NCI-H1930 (cell line): ENCODE measurements at places on chromosomes 16 and 17.

GRCh38 chr16:824194-824593 lies 23.7 kb upstream of the GNG13 start:
- no peak for DNase-seq

DNA sequence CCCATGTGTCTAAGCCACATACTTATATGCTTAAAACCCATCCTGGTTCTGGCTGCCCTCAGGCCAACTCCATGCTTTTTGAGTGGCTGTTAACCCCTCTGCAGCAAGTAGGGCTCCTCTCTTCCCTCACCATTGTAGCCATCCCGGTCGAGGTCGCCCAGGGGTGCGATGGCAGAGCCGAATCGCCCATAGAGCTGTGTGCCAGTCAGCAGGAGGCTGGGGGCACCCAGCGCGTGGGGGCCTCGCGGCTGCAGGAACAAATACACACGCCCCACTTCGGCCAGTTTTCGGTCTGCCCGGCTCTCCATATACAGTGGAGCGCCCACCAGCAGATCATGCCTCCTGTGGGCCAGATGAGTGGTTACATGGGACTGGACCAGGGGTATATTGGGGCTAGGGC lies 6.1 kb downstream of the ITGA2B start:
- no peak for DNase-seq

DNA sequence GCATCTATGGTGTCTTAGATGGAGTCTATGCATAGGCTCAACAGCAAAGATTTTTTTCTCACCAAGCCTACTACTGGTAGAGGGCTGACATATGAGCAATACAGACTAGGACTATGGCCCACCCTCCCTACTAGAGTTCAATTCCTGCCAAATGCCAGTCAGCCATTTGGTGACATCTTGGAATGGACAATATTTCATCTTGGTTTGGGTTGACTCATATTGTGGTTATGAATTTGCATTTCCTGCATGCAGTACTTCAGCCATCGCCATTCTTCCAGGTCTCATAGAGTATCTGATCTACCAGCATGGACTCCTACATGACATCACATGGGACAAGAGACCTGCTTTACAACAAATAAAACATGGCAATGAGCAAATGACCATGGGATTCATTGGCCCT lies 778.1 kb upstream of the SOX9 start:
- DNase-seq, result no peak

DNA sequence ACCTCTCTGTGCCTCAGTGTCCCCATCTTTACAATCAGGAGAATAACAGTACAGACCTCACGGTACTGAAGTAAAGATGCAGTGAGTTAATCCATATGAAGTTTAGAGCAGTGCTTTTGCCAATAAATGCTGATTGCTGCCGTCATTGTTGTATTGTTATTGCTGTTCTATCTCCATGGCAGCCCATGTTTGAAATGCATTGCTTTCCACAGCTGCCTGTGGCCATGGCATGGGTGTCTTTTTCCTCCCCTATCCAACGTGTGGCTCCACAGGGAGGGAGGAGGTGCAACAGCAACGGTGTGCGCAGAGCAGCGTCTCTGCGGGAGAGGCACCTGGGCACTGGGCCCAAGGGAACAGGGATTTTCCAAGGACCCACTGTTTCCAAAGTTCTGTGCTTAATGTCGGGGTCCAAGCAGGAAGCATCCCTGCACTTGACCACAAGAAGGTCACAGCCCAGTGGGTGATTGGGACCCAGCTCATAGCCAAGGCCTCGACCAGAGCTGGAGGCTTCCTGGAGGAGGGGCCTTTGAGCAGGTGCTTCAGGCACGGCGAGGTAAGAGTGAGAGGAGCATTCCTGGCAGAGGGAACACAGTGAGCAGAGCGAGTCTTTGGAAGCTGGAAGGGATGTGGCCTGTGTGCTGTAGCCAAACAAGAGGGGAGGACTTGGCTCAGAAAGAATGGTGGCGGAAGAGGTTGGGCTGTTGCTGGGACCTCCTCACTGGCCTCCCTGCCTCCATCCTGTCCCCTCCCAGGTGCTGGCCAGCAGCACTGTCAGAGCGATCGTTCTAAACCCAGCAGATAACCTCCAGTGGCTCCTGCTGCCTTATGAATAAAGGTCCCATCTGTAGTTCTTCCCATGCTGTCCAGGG lies 3.9 kb downstream of the RAI1 start:
- DNase-seq, result no peak

DNA sequence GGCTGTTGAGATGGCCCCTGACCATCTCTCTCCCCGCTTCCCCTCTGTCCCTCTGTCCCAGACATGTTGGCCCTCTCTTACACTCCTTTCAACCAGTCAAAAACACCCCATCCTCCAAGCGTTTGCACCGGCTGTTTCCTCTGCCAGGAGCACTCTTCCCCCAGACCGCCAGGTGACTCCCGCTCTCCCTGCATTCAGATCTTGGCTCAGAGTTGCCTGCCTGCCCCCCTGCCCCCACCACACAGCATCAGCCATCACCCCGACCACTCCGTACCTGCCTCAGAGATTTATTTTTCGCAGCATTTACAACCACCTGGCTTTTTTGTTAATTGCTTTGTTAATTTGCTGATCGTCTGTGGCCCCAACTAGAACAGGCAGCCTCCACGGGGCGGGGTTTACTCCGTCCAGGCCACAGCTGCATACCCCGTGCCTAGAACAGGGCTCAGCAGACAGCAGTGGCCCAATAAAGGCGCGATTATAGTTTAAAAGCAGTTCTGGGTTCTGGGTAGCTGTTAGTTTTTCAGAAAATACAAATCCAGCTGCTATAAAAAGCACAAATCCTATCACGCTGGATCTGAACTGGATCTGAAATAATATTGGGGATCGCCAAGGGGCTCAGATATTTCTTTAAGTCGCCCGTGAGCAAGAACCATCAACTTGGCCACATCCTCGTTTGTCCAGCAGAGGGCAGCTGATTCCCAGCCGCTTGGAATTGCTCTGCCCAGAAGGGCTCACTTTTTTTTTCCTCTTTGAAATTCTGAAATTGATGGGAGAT lies 173.6 kb downstream of the IRF8 start:
- DNase-seq, result no peak

DNA sequence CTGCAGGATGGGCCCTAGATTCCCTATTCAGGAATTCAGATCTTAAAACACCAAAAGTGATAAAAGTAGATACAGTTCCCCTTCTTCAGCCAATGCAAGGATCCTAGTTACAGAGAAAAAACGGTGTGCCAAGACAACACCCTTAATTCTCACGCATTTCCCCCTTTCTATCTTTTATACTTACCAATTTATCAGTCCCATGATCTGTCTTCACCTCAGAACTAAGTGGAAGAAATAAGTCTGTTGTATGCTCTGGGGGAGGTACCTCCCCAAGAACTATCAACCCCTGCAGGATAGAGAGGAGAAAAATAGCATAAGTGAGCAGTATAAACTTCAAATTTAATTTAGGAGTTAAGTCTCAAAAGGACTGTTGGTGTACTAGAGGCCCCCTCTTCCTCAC lies 83.2 kb downstream of the STH start:
- no peak for DNase-seq

DNA sequence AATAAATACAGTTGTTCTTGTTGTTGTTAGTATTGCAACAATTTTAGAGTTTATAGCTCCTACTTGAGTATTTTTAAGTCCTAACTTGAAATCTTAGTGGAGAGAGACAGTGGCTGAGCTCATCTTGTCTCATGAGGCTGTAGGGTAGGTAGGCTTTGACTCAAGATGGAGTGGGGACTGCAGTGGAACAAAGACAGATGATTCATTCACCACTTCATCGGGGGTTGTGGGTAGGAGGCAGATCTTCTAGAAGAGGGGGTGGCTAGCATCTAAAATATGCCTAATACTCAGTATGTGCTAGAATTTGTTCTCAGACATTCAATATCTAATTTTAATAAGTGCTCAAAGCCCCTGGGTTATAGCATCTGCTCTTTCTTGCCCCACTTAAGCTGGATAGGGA lies 13.1 kb upstream of the MMD start:
- DNase-seq, result no peak

DNA sequence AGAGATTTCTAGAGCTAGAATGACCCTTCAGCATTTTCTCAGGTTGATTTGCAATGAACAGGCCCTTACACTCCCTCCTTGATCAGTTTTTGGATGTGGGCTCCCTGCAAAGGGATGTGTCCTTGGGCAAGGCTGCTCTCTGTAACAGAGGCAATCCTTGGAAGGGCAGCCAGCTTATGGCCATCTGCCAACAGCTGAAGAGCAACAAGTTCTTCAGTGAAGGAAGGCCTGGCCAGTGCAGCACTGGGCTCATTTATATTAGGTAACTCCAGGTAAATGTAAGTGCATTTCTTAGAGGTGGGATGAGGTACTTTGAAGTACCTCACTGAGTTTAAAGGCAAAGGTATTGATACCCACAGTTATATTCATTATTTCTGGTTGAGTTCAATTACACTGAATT lies 114.3 kb upstream of the KCNJ16 start:
- DNase-seq, result no peak

- no peak for DNase-seq
These were observed 2.9 kb downstream of the SHISA9 start for GRCh38 chr16:12904329-12904671.

- DNase-seq, result no peak
These were observed 55.9 kb downstream of the MED13 start for GRCh38 chr17:62009220-62009619.

- no peak for DNase-seq
These were observed 119.5 kb upstream of the SHISA6 start for GRCh38 chr17:11121341-11121985.

DNA sequence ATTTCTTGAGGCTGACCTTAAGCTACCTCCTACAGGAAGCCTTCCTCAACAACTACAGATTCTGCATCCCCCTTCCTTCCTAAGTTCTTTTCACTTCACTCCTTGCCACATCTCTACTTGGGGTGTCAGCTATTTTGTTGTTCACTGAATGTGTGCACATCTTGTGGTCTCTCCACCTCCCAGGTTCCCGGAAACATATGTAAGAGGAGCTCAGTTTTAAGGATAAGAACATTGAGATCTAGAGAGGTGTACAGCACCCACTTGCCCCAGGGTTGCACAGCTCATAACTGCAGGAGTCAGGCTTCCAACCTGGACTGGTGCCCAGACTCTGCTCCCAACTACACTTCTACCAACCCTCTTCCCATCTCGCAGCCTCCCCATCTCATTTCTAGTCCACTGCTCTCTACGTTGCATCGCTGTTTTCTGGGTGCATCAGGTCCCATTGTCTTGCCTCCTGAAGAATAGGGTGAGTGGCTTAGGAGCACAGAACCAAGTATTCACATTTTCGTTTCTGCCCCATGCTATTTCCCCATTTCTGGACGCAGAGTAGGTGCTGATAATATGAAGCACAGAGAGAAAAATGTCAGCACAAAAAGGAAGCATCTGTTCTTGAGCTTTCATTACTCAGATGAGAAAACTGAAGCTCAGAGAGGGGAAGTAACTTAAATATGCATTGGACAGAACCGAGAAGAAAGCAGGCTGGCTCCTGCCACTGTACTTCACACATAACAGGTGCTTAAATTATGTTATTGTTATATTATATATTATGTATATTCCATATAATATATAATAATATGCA lies 292.0 kb upstream of the CCL2 start:
- DNase-seq, result no peak

- DNase-seq, result no peak
These were observed 19.3 kb downstream of the SPECC1 start for GRCh38 chr17:20028443-20028842.
